ENCODE measurements at places on chromosomes 4 and X.

GRCh38 chr4:137663251-137664045, 131.2 kb upstream of the PCDH18 start:
- DNase-seq = peak; percentile 58

GRCh38 chrX:70219938-70220764, 14.3 kb upstream of the AWAT1 start:
- DNase-seq = peak; percentile 1

DNA sequence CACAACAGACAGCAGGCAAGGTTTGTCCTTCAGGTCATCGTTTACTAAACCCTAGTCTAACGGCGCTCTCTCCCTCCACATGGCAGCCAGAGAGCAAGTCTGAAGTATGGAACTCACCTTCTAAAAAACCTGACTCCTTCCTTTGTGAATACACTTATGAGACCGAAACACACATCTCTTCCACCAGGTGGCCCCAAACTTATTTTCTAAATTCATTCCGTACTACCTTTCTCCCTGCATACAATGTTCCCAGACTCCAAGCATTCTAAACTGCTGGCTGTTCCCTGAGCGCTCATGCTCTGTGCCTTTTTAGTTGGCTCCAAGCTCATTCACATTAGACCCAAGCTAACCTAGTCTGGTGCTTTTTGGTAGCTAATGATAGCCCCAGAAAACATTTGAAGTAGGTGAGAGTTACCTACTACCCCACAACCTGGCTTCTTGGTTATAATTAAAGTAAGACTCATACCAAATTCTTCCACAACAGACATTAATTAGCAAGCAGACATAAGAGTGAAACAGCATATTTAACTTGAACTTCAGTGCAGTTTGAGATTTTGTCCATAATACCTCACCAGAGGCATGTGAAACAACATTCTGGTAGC, 67.6 kb upstream of the DCLK2 start:
- peak; percentile 82 for DNase-seq

- DNase-seq = peak; percentile 17
These were observed 672.2 kb downstream of the KCTD8 start for GRCh38 chr4:43776371-43776770.

GRCh38 chr4:5753366-5753765, 42.4 kb downstream of the EVC start:
- DNase-seq = no peak

DNA sequence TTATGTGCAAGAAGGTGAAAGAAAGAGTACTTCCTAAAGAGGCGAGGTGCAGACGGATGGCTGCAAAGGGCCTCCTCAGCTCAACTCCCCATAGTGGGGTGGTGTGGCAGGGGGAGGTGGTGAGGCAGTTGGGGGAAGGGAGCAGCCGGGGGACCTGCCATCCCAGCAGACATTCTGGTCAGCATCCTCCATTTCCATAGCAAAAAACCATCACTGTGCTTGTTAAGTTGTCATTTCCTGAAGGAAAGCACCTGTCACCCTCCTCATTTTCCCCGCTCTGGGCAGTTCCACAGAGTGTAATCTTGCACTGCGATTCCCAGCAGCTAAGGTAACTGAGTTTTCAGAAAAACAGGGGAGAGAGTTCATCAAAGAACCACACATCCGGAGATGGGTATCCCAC, 51.5 kb downstream of the TSPAN5 start:
- no peak for DNase-seq

- no peak for DNase-seq
These were observed 238.5 kb downstream of the PRDM5 start for GRCh38 chr4:120683897-120684540.

DNA sequence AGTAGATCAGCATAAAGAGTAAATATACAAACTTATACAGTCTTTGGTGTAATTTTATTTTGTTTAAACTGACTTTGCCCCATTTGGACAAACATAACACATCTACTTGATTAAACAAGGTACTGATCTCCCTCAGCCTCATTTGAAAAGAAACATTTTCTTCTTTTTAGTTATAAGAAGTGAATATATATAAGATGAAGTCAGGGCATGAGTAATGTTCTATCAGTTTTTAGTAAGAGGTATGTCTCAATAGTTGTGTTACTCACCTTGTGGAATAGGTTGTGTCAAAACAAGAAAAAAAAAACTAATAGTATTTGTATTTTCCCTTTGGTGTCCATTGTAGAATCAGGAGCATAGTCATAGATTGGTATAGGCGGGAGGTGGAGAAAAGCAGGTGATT, 327.4 kb downstream of the RPA4 start:
- DNase-seq = no peak

GRCh38 chr4:88195328-88196012, 37.0 kb upstream of the ABCG2 start:
- DNase-seq = no peak

- no peak for DNase-seq
These were observed 27.9 kb downstream of the UGT2B4 start for GRCh38 chr4:69467797-69468196.

- no peak for DNase-seq
These were observed 97.1 kb upstream of the BMPR1B start for GRCh38 chr4:94660614-94661013.

- DNase-seq = no peak
These were observed 21.1 kb upstream of the WDR17 start for GRCh38 chr4:176044589-176044951.

DNA sequence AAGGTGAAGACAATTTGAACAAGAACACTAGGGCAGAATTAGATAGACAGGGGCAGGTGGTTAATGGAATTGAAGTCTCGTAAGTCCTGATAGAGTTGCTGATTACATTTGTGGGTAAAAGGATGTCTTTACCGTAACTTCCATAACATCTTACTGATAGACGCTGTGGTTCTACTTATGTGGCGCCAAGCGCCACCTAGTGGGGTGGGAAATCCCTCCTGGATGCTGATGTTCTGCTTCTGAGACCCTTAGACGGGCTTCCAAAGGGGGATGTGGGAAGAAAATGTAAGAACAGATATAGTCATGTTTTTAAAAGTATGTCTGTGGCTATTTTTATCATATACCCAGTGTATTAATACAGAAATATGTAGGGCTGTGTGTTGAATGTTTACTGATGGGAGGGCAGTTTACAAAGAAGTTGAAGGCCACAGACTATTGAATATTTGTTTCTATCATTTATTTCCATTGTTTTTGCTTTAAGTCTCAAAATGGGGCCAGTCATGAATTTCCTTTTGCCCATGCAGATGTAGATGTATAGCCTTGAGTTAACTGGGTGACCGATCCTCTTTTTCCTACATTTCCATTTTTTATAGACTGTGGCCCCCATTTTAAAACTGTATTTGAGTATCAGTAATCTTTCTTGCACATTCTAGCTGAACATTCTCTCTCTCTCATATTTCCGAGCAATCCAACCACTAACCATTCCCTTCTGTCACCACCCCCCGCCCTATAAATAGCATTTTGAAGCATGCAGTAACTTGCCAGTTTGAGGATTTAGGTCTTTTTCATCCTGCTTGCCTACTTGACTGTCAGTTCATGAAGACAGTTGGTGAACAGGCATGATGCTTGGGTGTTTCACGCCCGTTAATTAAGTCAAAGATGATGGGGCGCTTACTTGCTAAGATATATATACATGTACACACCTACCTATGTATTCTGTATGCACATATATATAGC, 12.1 kb upstream of the TLR8 start:
- DNase-seq = peak; percentile 53

GRCh38 chr4:11271263-11271662, 157.4 kb downstream of the HS3ST1 start:
- DNase-seq = no peak

DNA sequence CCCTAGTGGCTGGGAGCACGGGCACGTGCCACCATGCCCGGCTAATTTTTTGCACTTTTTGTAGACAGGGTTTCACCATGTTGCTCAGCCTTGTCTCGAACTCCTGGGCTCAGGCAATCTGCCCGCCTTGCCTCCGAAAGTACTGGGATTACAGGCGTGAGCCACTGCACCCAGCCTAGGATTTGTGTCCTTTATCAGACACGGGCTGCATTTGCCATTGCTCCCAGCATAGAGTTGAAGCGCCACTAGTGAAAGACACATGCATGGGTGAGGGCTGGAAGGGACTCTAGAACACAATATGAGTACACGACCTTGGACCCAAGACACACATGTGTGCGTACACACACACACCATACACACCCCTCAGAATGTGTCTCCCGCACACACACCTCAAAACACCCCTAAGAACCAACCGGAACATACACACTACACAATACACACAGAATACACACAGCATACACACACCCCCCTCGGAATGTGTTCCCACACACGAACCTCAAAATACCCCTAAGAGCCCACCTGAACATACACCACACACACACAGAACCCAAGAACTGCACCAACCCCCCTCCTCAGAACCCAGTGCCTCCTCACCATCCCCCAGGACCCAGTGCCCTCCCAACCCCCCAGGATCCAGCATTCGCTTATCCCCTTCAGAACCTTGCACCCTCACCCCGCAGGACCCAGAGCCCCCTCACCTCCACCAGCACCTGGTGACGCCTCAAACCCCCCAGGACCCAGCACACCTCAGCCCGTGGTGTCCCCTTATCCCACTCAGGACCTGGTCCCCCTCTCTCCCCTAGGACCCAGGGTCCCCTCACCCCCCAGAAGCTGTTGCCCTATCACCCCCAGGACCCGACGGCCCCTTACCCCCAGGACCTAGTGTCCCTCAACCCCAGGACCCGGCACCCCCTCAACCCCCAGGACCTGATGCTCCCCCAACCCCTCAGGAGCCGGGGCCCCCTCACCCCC, 1.0 kb downstream of the TNIP2 start:
- DNase-seq = no peak

DNA sequence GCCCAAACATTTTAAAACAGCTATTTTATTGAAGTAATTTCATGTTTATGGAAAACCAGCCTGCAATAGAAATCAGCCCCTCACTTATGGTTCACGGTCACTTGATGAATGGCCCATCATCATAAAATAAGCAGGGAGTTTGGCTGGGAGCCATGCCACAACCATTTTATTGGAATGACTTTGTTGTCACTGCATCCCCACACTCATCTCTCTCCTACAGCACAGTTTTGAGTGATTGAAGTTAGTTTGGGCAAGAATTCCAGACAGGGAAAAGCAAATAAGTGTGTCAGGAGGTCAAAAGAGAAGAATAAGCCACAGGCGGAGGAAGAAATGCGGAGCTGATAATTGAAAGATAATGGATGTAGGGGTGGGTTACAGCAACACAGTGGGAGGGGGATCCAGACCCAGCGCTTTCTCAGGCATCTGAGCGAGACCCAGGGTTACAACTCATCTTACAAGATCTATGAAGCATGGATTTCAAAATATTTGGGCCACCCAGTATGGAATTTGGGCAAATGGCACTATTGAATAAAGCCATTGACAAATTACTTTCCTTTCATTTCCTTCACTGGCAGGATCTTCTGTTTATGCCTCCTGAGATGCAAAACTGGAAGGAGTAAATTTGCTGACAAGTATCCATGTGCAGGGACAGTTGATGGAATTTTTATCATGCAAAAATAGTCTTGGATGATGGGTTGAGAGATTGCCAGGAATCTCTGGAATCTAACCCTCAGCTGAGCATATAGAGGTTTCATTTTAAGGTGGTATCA, 100.8 kb downstream of the SHROOM3 start:
- peak; percentile 29 for DNase-seq

GRCh38 chr4:7235030-7235380, 42.7 kb downstream of the SORCS2 start:
- DNase-seq = no peak

DNA sequence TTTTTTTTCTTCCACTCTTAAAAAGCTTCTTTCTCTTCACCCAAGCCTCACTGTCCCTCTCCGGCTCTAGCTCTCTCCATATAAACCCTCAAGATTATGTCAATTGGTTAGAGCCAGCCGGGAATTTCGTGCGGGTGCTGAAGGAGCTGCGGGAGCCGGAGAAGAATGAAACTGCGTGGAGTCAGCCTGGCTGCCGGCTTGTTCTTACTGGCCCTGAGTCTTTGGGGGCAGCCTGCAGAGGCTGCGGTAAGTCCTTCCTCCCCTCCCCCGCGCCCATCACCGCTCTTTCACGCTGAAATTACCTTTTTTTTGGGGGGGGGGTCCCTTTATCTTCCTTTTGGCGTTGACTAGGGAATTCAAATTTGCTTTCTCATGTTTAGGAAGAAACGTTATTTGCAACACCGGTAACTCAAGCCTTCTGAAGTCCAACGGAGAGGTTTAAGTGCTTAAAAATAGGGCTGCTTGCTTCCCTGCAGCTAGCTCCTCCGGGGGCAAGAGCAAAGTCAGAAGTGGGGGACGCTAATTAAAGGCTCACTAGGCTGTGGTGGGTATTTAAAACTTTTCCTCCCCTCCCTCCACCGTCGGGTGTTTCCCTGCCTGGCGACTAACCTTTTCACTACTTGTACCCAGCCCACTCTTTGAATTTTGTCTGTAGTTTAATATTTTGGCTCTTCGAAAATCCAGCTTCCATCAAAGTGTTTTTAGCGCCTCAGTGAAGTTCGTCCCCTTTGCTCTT, 491 bp downstream of the COL4A5 start:
- DNase-seq = peak; percentile 37

- peak; percentile 43 for DNase-seq
These were observed 66.3 kb downstream of the RBM47 start for GRCh38 chr4:40563401-40563800.

GRCh38 chrX:10244915-10245622, 88.3 kb downstream of the CLCN4 start:
- DNase-seq = peak; percentile 17

GRCh38 chr4:138898282-138898681, 117.3 kb upstream of the NOCT start:
- peak; percentile 39 for DNase-seq

DNA sequence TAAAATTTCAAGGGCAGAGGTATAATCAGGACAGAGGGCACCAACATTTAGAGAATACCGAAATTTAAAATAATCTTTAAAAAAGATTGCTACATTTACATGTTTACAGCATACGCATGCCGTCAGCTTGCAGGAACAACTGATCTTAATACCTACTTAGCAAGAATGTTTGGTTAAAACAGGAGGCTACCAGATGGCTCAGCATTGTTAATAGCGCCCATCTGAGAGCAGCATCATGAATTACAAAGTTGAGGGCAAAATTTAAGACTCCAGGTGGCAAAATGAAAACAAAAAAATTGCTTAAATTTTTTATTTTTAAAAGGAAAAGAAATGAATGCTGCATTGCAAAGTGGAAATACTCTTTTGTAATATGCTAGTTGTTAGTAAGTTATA, 241.3 kb downstream of the C4orf33 start:
- DNase-seq = no peak

GRCh38 chrX:40065296-40066046, 32.3 kb downstream of the BCOR start:
- no peak for DNase-seq

DNA sequence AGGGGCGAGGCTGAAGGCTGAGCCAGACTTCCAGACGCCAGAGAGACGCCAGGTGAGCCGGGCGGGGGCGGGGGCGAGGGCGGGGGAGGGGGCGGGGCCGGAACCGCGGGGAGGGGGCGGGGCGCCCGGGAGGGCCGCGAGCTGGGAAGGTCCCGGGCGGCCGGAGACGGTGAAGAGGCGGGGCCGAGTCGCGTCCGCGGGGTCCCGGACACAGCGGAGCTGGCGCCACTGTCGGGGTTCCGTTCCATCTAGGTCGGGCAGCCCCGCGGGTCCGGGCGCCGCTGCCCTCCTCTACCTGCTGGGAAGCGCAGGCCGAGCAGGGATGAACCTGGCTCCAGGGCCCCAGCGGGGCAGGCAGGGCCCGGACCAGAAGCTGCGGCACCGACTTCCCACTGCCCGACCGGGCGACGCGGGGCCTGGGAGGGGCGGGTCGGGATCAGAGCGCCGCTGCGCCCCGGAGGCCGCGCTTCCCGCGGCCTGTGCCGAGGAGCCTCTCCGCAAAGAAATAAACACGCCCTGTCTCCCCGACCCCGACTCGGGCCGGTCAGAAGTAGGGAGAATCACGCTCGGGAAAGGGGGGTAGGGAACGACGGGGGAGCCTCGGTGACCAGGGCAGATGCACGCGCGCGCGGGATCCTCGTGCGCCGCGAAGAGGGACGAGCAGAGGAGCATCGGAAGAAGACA, 10.6 kb downstream of the HMX1 start:
- no peak for DNase-seq
